ENCODE measurements at places on chromosomes 4 and X. TPM values are rescaled to one million over a fixed set of nuclear protein-coding genes. Genes with fewer than 3 reads are reported as not detected.

Gene BMX
- not detected for total RNA-seq

Gene HSFX4
- not detected for total RNA-seq

Gene MAP7D2
- total RNA-seq = 1.3 TPM

Gene FRG2
- not detected for total RNA-seq

DNA sequence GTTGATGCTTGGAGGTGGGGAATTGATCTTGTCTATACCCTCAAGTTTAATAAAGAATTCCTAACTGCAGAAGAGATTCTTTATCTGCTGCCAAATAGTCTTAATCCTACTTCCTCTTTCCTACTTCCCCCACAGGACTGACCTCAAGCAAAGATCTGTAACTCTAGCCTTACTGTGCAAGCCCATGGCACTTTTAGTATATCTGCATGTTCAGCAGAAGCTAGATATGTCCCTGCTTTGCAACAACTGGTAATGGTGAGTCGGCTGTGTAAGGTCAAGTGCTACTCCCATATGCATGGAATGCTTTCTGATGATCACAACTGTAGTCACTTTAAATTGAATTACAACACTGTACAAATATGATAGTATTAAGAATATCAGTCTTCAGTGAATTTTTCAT, 26.3 kb upstream of the PDS5A start:
- DNase-seq = no peak

DNA sequence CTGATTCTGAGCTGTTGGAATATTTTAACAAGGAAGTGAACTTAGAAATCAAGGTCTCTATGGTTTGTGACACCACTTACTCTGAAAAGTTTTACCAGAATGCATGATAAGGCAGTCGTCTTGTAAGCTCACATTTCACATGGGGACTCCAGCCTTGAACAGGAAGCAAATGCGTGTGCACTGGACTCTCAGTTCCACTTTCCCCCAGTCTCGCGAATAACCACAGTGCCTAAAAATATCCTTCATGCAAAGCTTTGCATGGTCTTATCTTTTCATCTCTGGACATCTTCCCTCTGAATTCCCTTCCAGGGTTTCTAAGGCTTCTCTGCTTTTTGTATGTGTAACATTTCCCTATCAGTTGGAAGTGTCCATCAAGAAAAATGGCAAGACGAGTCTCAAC, 581.8 kb downstream of the NLGN4X start:
- DNase-seq = no peak

DNA sequence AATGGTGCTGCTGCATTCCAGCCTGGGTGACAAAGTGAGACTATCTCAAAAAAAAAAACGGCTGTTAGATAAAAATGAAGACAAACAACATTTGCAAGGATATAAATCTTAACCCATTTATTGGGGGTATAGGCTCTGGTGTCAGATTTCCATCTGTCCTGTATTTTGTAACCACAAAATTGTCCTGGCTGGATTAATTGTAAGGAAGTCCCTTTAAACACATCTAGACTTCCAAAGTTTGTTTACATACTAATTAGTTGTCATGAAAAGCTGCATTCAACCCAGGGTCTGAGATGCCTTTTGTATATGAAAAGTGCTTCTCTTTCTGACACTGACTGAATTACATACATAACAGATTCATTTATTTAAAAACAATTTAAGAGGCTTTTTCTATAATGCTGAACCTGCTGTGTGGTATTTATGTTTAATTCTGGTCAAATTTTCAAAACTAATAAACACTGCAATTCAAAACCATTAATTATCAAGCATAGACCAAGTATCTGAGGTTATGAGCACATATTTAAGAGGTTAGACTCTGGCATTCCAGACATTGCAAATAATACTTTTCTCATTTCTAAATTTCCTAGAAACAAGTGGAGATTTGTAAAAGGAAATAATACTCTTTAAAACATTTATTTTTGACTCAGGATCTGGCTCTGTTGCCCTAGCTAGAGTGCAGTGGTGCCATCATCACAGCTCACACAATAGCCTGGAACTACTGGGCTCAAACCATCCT, 17.5 kb upstream of the UGDH start:
- no peak for DNase-seq

DNA sequence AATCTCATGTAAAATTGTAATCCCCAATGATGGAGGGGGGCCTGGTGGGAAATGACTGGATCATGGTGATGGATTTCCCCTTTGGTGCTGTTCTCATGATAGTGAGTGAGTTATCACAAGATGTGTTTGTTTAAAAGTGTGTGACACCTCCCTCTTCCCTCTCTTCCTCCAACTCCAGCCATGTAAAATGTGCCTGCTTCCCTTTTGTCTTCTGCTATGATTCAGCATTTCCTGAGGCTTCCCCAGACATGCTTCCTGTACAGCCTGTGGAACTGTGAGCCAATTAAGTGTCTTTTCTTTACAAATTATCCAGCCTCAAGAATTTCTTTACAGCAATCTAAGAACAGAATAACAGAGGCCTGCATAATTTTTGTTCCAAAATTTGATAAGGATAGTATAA, 85.2 kb downstream of the ANAPC10 start:
- DNase-seq = no peak

- no peak for DNase-seq
Measured at GRCh38 chrX:114268643-114269042, 315.2 kb upstream of the HTR2C start.

DNA sequence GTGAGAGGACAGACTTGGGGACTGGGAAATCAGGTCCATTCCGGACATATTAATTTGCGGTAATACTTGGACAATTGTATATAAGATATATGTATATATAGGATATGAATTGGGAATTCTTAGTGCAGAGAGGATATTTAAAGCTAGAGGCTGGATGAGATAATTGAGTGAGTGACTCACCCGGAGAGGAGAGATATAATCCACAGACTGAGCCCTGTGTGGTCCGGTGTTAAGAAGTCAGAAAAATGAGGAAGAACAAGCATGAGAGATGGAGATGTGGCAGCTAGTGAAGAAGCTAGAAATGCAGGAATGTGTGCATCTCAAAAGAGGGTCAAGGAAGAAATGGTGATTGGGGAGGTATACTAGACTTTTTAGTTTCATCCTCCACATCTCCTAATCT, 336.2 kb downstream of the SLC7A11 start:
- no peak for DNase-seq

- DNase-seq = no peak
Measured at GRCh38 chr4:76752861-76753501, 145.0 kb downstream of the SOWAHB start.
